C1 segment of cervical spinal cord (tissue), 14 donors: ENCODE measurements at places on chromosomes 12 and 14.

DNA sequence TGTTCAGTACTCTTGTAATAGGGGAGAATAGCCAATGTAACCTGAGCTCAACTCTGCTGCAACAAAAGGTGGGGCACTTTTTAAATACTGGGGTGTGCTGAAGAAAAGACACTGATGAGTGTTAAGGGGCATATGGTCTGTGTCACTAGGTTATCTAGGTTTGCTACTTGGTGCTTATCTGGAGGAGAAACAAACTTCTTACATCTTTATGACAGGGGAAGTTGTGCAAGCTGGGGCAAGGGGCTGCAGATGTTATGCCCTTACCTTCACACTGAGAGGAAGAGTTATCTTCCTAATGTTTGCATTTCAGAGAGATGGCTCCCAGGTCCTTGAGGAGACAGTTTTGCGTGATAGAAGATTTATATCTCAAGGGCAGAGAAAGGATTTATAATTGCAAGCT is 90.9 kb upstream of the PKP2 start:
- no peak for DNase-seq

GRCh38 chr14:43692706-43693105 is 814.4 kb downstream of the FSCB start:
- no peak for DNase-seq

DNA sequence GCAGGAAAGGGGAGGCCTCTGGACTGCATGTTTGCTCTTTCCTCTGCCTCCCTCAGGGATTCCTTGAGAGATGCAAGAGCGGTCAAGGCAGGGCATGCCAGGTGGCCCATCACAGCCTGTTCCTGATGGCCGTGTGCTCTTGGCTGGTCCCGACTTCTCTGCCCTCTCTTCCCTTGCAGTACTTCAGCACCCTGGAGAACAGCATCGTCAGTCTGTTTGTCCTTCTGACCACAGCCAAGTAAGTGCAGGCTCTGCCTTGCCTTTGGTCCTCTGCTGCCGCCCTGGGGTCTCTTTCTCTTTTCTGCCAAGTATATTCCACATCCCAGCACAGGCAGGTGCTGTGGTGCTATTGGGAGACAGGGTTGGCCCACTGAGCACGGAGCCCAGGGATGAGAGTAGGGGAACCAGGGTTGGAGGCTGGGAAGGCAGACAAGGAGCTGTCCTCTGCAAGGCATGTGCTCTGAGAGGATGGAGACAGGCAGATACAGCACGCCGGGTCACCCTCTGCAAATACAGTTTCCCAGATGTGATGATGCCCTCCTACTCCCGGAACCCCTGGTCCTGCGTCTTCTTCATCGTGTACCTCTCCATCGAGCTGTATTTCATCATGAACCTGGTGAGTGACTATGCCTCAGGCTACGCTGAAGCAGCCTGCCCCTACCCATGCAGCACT is 51.9 kb downstream of the TPCN1 start:
- no peak for DNase-seq

DNA sequence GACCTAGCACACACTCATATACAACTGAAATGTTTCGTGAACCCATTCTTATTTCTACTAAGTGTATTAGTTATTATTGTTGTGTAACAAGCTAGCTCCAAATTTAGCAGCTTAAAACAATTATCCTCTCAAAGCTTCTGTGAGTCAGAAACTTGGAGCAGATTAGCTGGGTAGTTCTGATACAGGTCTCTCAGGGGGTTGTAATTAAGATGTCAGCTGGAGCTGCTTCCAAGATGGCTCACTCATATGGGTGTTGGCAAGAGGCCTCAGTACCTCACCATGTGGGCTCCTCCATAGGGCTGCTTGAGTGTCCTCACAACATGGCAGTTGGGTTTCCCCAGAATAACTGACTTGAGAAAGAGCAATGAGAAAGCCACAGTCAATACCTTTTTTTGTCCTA is 9.8 kb downstream of the GPR135 start:
- no peak for DNase-seq

DNA sequence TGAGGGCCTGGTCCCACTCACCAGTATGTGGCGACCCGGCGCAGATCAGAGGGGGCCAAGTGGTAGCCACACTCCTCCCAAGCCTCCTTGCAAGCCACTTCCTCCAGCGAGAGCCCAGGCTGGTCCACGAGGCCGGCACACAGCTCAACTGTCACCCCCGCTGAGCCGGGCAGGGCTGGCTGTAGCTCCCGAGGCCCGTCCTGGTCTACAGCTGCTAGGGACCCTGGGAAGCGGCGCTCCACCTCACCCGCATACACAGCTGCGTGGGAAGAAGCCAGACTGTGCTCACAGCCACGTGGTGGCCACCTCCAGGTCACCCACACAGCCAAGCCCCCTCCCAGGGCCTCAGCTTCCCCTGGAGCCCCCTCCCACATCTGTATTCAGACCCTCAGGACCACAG is 4.6 kb downstream of the NUDT14 start:
- no peak for DNase-seq
